Aorta (tissue), 5 donors: ENCODE measurements at places on chromosomes 7 and 10. TPM values are rescaled to one million over a fixed set of nuclear protein-coding genes. Genes with fewer than 3 reads are reported as not detected.

Gene PRPS1L1
- total RNA-seq, result not detected

Gene CCL24
- total RNA-seq, result 1.1 TPM

Gene GHRHR
- 1.3 TPM for total RNA-seq

Gene LIPJ
- total RNA-seq, result 0.87 TPM

Gene SLC26A5
- total RNA-seq, result 0.57 TPM

Gene PAPOLB
- total RNA-seq, result 0.26 TPM

Gene TMEM229A
- not detected for total RNA-seq

Gene TUBAL3
- not detected for total RNA-seq

Gene CLRN3
- total RNA-seq, result not detected

Gene BLNK
- total RNA-seq, result 20.2 TPM

Gene DNAH11
- 3.3 TPM for total RNA-seq

Gene CHAT
- total RNA-seq, result not detected

Gene SUGCT
- total RNA-seq, result 37.9 TPM

Gene NKX2-3
- not detected for total RNA-seq

Gene AGR2
- total RNA-seq, result not detected

Gene SPDYE2
- total RNA-seq, result not detected

Gene AOAH
- total RNA-seq, result 34.9 TPM

Gene CDH23
- 16.6 TPM for total RNA-seq

Gene TFR2
- 2.1 TPM for total RNA-seq

Gene EXOSC1
- total RNA-seq, result 25.6 TPM

Gene POLR2J2
- 10.0 TPM for total RNA-seq

Gene LRRC18
- not detected for total RNA-seq

Gene OR9A2
- 0.48 TPM for total RNA-seq

Gene NEUROD6
- total RNA-seq, result not detected

Gene STAG3
- total RNA-seq, result 1.5 TPM

Gene ZNF727
- total RNA-seq, result 6.3 TPM

Gene GOLGA7B
- 0.45 TPM for total RNA-seq

Gene ACSM6
- total RNA-seq, result 0.99 TPM

Gene SFMBT2
- total RNA-seq, result 20.3 TPM

Gene PDZD7
- 1.6 TPM for total RNA-seq

Gene INMT
- total RNA-seq, result 131 TPM
